Activated CD8-positive, alpha-beta memory T cell treated with anti-CD3 and anti-CD28 coated beads, Interleukin-2, amount 10 ng/mL, durations not matched to agents 7 days and 5 days (primary cell): ENCODE measurements at places on chromosomes 1 and 21.

GRCh38 chr1:182602935-182603645 is 1.1 kb downstream of the RGS16 start:
- DNase-seq: peak; percentile 59

DNA sequence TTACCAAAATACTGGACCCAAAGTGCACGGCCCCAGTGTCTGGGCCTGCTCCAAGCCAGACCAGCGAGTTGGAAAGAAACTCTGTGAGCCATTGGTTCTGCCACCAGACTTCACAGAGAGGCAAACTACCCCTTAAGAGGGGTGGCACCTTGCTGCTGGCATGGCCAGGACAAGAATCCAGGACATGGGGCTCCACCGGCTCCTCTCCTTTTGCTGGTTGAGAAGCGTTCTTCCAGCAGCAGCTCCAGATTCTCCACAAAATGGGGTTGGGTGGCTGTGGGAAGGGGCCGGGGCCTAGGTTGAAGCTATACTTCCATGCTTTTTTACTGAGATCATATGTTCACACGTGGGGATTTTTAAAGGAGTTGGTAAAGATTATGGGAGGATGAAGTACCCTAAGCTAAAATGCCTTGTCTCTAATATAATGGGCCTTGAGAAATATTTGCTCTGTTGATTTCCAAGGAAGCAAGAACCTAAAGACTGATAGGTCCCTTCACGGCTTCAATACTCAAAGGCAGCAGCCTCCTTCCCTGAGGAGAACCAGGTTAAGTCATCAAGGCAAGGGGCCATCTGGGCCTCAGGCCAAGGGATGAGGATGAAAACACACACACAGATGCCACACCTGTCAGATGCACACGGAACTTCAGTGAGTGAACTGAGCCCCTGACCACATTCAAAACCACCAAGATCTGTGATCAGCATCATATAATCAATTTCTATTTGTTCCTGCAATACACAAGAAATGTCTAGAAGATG is 3.1 kb downstream of the C1orf198 start:
- DNase-seq: no peak

DNA sequence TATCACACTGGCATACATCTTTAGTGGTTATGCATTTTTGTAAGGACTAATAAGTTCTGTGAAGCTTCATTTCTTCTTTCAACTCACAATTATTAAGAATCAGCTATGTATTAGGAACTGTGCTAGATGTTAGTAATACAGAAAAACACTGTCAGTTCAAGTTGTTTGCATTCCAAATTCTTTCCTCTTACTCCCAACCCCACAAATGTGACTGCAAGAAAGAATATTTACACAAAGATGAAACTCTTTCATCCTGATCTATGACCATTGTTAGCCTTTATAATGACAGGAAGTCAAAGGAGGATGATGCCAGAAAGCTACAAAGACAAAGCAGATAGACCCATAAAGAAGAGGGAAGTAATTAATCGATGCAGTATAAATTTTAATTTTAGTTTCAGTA is 21.0 kb upstream of the GADD45A start:
- no peak for DNase-seq

DNA sequence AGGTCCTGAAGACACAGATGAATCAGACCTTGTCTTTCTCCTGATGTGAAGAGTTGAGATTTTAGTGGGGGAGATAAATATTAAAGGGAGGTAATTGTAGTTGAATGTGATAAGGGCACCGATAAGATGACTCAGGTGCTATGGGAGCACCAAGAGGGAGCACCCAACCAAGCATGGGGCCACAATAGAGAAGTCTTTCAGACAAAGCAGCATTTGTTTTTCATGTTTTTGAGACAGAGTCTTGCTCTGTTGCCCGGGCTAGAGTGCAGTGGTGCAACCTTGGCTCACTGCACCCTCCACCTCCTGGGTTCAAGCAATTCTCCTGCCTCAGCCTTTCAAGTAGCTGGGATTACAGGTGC is 16.2 kb downstream of the SZT2 start:
- DNase-seq: no peak

GRCh38 chr1:56266359-56266758 is 313.0 kb downstream of the PLPP3 start:
- DNase-seq: no peak

DNA sequence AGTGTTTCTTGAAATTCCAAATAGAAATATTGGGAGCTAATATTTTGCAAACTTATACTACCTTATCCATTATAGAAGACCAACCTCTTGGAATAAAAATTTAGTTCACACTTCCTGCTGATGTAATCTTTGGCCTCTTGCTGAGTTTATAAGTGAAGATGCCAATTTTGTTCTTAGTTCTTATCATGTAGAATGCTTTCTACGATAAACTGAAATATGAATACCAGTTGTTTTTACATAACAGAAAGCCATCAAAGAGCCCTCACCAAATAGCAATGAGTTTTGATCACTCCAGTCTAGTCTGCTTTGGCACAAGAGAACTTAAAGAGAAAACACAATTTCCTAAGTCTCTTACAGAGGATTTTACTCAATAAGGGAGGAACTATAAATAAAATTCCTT is 89.5 kb downstream of the DENND1B start:
- no peak for DNase-seq

DNA sequence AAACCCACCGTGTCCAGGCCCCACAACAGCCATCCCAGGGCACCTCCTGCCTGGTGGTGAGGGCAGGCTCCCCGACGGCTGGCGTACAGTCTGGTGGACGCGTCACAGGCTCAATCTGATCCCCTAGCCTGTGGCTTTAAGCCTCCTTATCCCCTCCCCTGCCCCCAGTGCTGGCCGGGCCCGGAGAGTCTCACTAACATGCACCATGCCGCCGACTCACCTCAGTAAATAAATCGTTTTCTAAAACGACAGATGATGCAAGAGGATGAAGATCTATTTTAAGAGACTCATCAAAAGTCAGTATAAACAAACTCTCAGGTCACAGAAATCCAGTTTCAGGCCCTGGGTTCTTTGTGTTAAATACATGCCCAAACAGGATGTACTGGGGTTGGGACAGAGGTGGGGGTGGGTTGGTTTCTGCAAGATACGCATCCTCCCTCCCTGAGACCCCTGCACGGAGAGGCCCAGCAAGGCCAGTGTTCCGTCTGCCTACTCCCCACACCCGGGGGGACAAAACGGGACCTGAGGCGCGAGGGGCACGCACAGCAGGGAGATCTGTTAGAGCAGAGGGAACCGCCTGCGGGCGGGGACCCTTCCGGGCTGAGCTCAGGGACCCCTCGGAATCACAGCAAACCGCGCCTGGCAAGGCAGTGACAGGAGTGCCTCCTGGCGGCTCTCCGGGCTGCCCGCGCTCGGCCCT is 3.1 kb downstream of the PANK4 start:
- DNase-seq: no peak

DNA sequence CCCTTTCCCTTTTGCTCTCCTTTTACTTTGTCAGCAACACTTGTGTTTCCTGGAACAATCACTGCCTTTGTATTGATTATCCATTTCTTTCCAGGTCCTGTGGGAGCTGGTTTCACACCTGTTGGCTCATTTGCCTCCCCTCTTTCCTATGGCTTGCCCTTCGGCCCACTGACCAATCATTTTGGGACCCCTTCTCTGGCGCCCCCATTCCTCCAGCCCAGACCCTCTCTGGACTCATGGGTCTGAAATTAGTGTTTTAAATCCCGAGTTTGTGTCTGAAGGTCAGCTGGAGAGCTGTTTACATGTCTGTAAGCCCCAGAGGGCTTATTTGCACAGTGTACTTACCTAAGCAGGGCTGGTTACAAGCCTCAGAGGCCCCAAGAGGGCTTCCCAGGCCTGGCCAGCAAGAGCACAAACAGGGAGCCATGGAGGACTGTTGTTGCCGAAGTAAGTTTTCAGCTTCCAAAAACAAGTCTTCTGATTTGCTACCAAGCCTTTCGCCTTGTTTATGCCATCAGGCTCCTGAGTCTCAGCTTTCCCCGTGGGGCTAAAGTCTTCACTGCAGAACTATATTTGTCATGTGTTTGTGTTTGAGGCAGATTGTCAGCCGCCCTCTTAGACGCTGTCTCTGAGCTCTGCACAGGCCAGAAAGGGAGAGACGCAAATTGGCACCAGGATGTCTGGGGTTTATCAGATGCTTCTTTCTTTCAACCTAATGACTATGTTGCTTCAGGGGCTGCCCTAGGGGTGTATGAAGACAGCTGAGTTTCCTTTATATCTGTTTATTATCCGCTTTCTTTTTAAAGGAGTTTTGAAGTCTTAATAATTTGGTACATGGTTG is 93.0 kb downstream of the ATP1A1 start:
- no peak for DNase-seq

DNA sequence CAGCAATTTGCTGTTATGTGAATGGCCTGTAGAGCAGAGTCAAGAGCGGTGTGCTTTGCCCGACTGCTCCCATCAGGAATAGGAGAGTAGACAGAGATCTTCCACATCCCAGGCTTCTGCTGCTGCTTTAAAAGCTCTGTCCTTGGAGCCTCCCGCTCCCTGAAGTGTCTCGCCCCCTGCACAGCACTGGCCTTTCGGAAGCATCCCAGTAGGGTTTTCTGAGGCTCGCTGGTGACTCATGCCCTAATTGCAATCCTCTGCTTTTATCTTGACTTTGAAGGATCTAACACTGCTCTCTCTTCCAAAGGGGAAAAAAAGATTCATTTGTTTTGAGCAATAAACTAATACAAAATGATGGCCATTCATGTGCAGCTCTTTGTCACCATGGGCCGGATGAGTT is 13.3 kb upstream of the CD101 start:
- DNase-seq: no peak

- DNase-seq: peak; percentile 86
These were observed 35.6 kb upstream of the TMEM61 start for GRCh38 chr1:54944610-54945392.

GRCh38 chr1:155979597-155980343 is 1.4 kb upstream of the ARHGEF2 start:
- no peak for DNase-seq

DNA sequence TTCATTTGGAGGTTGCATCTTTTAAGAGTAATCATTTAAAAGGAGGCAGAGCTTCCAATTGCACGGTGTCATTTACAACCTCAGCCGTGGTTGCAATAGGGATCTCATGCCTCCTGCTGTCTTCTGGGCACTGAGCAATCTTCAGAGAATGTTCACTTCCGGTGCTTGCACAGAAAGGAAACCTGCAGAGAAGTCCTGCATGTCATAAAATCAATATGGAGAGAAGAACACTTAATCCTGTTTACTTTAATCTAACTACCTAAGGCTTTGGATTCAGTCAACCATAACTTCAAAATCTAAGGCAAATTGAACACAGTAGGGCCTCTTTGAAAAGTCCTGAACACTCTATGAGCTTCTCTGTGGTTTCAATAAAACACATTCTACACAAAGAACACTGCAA is 11.3 kb upstream of the MAP10 start:
- peak; percentile 45 for DNase-seq

GRCh38 chr1:89938171-89939055 is 56.5 kb upstream of the ZNF326 start:
- no peak for DNase-seq

- DNase-seq: no peak
These were observed 3.7 kb upstream of the SDC3 start for GRCh38 chr1:30912224-30912623.

DNA sequence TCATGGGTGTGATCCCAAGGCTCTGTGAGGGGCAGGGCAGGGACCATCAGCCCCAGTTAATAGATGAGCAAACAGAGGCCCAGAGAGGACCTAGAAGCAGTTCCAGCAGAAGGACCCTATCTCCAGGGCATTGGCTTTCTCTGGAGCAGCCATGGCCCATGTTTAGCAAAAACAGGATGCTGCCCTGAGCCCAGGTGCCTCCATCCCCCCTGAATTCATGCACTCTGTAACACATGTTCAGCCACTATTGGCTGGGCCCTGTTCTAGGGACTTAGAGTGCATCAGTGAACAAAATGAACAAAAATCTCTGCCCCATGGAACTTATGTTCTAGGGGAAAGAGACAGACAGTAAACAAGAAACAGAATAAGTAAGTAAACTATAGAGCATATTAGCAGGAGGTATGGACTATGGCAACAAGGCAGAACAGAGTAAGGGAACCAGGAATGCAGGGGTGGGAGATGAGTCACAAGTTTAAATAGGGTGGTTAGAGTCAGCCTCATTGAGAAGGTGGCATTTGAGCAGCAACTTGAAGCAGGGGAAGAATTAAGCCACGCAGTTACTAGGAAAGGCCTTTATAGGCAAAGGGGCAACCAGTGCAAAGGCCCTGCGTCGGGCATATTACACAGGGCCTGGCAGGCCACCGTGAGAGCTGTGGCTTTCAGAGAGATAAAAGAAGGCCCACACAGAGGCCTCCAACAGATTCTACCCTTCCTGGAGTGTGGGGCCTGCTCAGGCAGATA is 185.9 kb upstream of the EDN2 start:
- no peak for DNase-seq

GRCh38 chr1:31663622-31664452 is 19.2 kb upstream of the PEF1 start:
- peak; percentile 68 for DNase-seq

DNA sequence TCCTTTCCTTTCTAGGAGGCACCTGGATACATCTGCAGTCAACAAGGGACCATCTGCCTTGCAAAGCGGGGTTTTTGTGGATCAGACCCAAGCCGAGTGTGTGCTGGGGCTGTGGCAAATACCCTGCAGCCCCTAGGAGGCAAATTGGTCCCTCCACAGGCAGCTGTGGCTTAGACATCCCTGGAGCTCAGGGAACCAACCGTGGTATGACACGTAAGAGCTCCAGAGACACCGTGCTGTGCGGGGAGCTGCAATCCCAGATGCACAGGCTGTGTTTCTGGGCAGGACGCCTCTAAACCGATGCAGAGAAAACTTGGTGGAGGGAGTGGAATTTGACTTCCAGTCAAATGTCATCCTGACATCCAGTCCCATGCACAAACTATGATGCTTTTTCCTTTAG is 141.5 kb downstream of the KAZN start:
- no peak for DNase-seq

DNA sequence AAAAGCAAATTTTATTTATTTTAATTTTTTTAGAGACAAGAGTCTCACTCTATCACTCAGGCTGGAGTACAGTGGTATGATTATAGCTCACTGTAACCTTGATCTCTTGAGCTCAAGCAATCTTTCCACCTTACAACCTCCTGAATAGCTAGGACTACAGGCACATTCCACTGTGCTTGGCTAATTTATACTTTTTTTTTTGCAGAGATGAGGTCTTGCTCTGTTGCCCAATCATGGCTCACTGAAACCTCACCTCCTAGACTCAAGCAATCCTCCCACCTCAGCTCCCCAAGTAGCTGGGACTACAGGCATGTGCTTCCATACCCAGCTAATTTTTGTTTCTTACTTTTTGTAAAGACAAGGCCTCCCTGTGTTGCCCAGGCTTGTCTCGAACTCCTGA is 49.5 kb downstream of the DR1 start:
- no peak for DNase-seq

GRCh38 chr1:115192200-115192767 is 103.0 kb upstream of the TSPAN2 start:
- DNase-seq: no peak

- DNase-seq: no peak
These were observed 8.9 kb downstream of the KRTAP10-1 start for GRCh38 chr21:44530903-44531605.

DNA sequence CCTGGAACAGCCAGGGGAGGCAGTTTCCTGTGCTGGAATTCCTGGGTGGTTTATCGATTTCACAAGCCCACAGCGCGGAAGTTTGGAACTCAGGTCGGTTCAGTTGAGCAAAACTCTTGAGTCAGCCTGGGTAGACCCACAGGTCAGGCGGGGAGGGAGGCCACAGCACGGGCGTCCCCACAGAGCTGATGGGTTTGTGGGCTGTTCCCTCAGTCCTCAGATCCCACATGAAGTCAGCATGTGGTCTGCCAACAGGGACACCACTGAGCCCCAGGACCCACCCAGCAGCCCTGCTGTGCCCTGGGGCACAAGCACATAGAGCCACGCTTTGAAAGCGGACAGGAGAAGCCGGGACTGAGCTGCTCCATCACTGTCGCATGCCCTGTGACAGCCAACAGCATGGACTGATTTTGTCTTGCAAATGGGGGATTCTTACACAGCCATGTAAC is 17.4 kb downstream of the BMP8A start:
- DNase-seq: no peak
